Skeletal muscle tissue (tissue), 5 donors: ENCODE measurements at places on chromosomes 12 and 14. TPM values are rescaled to one million over a fixed set of nuclear protein-coding genes. Genes with fewer than 3 reads are reported as not detected.

The R3HDM2 gene
- total RNA-seq: 9.9 TPM

The FAM90A1 gene
- 0.52 TPM for total RNA-seq

The COX8C gene
- total RNA-seq: not detected

The BLOC1S1 gene
- 42.3 TPM for total RNA-seq

The SSPN gene
- total RNA-seq: 56.9 TPM

The TMPRSS12 gene
- total RNA-seq: not detected

The LMNTD1 gene
- 0.52 TPM for total RNA-seq

The ARG2 gene
- 1.0 TPM for total RNA-seq

The WNT1 gene
- total RNA-seq: not detected

The IL23A gene
- total RNA-seq: not detected

The CREBL2 gene
- 18.3 TPM for total RNA-seq

The ERP27 gene
- not detected for total RNA-seq

The EFS gene
- 17.2 TPM for total RNA-seq

The STAC3 gene
- 166 TPM for total RNA-seq

The ETFBKMT gene
- total RNA-seq: 2.1 TPM

The RIC8B gene
- total RNA-seq: 19.3 TPM

The SLC38A6 gene
- total RNA-seq: 63.7 TPM

The SLC5A8 gene
- under 0.01 TPM for total RNA-seq

The CMKLR1 gene
- total RNA-seq: 5.7 TPM

The ACRBP gene
- total RNA-seq: 1.0 TPM

The MSRB3 gene
- 34.4 TPM for total RNA-seq

The AKAP5 gene
- total RNA-seq: 0.52 TPM

The TSHR gene
- total RNA-seq: under 0.01 TPM

The KCNH3 gene
- 0.52 TPM for total RNA-seq

The CHGA gene
- total RNA-seq: 0.52 TPM

The SLC38A4 gene
- 4.7 TPM for total RNA-seq

The ANG gene
- 3.7 TPM for total RNA-seq

The CRACR2A gene
- 2.1 TPM for total RNA-seq

The MIA2 gene
- 15.7 TPM for total RNA-seq

The PSME1 gene
- total RNA-seq: 89.8 TPM

The PLEK2 gene
- 3.7 TPM for total RNA-seq

The TIMELESS gene
- total RNA-seq: 5.2 TPM

The MYF6 gene
- 136 TPM for total RNA-seq

The VAMP1 gene
- 2.6 TPM for total RNA-seq

The MMP19 gene
- total RNA-seq: 2.6 TPM

The MSI1 gene
- total RNA-seq: 1.0 TPM
